ENCODE measurements at places on chromosomes 2 and 18.

DNA sequence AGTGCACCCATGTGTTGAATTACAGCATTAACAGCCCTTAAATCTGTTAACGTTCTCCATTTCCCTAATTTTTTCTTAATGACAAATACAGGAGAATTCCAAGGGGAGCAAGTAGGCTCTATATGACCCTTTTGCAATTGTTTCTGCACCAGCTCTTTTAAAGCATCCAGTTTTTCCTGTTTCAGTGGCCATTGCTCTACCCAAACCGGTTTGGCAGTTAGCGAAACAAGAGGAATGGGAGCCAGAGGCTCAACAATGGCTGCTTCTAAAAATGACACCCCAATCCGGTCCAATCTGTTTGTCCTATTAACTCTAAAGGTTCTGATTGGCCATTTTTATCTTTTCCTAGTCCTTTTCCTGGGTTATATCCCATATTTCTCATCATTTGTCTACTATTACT lies 15.1 kb upstream of the SUCLG1 start:
- no peak for DNase-seq

DNA sequence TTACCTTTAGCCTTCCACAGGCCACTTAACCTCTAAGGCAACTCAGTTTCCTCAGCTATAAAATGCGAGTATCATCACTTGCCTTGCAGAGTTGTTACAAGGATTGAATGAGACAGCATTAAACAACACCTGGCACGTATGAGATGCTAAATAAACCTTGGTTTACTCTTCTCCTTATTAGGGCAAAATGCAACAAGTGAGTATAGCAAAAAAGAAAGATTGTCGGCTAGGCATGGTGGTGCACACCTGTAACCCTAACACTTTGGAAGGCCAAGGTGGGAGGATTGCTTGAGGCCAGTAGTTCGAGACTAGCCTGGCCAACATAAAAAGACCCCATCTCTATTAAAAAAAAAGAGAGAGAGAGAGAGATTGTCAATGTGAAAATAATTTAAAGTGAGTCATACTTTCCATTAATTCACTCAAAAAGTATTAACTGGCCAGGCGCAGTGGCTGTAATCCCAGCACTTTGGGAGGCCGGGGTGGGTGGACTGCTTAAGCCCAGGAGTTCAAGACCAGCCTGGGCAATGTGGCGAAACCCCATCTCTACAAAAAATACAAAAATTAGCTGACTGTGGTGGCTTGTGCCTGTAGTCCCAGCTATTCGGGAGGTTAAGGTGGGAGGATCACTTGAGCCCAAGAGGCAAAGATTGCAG lies 8.0 kb downstream of the ATAD2B start:
- DNase-seq = no peak

- DNase-seq = no peak
Measured at GRCh38 chr2:166112193-166112605, 15.6 kb downstream of the SCN1A start.

DNA sequence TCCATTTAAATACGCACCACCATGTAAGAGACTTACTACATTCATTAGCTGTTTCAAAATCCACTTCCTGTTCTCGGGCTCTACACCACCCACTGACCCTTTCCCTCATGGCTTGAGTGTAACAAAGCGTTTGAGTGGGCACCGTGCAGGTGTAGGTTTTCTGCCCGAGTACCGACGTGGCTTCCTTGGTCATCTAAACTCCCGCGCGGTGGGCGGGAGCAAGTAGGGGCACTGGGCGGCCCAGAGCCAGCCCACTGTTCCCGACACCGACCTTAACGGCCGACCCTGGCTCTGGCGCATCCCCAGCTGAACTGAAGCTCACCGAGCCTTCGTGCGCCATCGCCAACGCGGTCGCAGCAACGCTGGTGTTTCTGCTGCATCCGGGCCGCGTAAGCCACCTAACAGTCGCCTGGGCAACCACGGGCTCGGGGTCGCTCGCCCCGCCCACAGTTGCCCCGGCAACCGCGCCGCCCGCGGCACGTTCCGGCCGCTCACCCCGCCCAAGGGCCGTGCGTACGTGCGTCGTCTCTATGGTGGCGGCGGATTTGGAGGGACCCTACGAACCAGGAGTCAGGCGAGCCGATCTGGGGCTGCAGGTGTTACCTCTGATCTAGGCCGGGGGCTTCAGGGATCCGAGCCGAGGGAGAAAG lies at the start of the genes C2orf81 and WDR54:
C2orf81 (minus strand) TSS at position 399 of the 650 bp plus-strand sequence; CDS start at position 340, 59 bp downstream.
WDR54 (plus strand) TSS at position 510 of the 650 bp plus-strand sequence. CDS start 424 bp downstream, outside the sequence.
- DNase-seq = peak; percentile 98

GRCh38 chr18:22385718-22386117 lies 32.0 kb downstream of the CTAGE1 start:
- no peak for DNase-seq

- no peak for DNase-seq
Measured at GRCh38 chr2:201933792-201934237, 99.8 kb upstream of the FZD7 start.

DNA sequence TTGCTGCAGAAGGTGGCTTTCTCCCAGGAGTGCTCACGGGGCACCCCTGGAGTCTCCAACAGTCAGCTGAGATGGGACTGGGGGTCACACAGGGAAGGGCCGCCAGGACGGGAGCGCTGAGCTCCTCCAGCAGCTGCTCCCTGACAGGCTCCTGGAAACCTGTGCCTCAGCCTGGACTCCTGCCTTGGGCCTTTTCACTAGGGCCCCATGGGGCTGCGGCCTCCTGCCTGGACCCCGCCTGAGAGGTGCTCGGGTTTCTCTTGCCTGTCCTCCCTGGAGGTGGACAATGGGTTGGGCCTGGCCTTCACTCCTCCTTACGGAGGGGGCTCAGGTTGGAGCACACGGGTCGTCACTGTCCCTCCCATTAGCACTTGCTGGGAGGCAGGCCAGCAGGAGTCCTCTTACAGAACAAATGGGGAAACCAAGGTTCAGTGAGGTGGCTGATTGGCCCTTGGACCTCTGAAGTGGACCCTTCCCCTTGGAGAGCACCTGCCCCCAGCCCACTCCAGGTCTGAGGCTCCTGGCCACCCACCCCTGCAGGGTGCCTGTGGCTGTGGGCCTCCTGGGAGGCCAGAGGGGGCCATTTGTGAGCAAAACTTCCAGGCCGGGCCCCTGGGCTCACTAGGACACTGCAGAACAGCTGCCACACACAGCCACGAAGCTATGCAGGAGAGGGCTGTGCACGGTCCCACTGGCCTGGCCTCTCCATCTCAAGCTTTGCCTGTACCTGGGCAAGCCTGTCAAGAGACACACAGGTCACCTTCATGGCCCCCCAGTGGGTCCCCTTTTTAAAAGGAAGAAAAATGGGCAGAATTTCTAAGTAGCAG lies 57.1 kb upstream of the ODC1 start:
- DNase-seq = no peak

- no peak for DNase-seq
Measured at GRCh38 chr2:232200195-232200594, 178.4 kb upstream of the ALPP start.

Data from GM13977 (cell line).